ENCODE measurements at places on chromosomes 2 and 18.

DNA sequence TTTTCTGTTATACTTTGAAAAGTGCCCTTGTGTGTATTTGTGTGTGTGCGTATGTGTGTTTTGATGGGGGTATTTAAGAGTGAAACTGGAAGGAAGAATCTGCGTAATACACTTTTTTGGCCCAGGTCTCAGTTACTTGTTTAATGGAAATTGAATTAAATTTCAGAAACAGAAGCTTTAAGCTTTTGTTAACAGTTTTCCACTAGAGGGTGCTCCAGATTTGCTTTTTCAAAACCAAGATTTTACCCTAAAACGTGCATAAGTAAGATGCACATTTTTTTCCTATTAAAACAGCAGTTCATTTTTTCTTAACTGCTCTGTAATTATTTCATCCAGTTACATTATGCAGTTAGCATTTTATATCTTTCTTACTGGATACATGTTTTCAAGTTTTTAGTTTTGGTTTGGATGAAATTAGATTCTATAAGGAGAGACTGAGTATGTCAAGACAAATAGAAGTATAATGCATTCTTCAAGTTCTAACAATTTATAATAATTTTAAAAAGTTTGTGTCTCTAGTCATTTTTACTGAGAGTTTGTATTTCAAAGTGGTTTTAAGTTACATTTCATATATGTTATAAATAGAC, 97.2 kb downstream of the PIK3C3 start:
- DNase-seq = no peak

DNA sequence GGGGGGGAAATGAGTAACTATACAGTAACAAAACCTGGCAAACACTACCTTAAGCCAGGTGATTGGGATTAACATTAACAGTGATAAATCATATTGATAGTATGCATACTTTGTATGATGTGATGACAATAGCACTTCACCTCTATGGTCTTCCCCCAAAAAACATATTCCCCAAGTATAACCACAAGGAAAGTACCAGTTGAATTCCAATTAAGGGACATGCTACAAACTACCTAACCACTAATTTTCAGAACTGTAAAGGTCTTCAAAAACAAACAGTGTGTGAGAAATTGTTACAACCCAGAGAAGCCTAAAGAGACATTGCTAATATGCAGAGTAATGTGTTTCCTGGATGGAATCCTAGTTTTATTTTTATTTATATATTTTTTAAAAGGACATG, 152.4 kb downstream of the ZRANB3 start:
- DNase-seq = no peak

GRCh38 chr2:199602896-199603717, 145.4 kb upstream of the SATB2 start:
- DNase-seq = no peak

GRCh38 chr2:111035830-111036441, 84.8 kb upstream of the BCL2L11 start:
- no peak for DNase-seq

DNA sequence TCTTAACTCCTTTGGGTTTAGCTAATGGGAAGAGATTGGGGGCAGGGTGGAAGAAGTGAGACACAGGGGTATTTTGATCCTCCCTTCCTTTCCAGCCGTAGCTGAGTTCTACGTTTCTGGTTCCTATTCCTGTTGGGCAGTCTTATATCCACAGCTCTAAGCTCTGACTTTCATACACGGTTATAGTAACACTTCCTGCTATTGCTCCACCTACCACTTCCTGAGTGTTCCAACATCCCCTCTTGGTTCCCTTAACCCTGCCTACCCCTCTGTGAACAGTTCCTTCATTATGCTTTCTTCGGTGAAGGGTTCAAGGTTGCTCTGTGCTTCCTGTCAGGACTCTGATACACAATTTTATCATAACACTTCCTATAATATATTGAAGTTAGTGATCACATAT, 205.1 kb downstream of the DNAH7 start:
- DNase-seq = no peak

GRCh38 chr2:101967826-101968513, 23.8 kb upstream of the IL1R2 start:
- DNase-seq = no peak

DNA sequence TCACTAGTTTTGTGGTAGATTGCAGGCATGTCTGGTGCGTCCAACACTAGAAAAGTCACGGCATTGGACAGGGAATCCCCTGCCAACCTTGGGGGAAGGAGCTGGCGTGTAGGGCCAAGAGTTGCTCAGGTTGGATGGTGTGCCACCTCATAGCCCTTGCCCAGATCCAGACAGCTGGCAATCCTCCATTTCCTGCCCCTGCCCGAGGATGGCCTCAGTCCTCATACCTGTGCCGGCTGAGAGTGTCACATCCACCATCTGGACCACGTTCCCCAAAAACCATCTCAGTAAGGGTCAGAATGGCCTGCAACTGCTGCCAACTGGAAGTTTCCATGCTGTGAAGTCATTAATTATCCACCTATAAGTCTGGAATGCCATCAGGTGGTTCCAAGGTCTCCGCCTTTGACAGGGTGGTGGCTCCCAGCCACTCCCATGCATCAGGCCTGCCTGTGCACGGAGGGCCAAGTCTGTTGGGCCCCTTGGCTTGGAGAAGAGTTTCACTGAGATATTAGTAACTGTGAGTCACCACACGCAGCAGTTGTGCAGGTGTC, 55.0 kb downstream of the IMPA2 start:
- DNase-seq = no peak

DNA sequence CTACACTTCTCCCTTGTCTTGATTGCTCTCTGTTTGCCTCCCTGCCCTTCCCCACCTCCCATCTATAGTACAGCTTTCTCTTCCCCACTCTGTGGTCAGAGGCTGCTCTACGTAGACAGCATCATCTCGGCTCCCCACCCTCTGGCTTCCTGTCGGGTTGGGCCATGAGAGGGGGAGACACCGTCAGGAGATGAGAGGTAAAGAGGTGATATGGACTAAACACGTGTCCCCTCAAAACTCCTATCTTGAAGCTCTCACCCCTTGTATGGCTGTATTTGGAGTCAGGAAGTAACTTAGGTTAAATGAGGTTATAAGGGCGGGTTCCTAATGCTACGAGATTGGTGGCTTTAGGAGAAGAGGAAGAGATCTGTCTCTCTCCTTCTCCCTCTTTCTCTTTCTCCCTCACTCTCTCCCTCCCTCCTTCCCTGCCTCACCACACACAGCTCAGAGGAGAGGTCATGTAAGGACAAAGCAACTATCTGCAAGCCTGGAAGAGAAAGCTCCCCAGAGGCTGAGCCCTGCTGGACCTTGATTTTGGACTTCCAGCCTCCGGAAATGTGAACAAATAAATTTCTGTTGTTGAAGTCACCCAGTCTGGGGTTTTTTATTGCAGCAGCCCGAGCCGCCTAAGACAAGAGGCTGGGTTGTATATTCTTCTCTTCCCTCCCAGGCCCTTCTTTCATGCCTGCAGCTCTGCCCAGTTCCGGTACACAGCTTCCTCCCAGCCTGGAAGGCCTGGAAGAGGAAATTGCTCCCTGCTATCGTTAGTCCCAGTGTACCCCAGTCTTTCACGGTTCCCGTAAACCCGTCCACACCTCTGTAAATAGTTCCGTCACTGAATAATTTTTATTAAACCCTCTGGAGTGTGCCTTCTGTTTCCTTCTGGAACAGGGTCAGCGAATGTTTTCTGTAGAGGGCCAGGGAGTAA, 138.0 kb downstream of the AKAIN1 start:
- DNase-seq = no peak

GRCh38 chr18:59228351-59228750, 8.4 kb downstream of the GRP start:
- DNase-seq = no peak

DNA sequence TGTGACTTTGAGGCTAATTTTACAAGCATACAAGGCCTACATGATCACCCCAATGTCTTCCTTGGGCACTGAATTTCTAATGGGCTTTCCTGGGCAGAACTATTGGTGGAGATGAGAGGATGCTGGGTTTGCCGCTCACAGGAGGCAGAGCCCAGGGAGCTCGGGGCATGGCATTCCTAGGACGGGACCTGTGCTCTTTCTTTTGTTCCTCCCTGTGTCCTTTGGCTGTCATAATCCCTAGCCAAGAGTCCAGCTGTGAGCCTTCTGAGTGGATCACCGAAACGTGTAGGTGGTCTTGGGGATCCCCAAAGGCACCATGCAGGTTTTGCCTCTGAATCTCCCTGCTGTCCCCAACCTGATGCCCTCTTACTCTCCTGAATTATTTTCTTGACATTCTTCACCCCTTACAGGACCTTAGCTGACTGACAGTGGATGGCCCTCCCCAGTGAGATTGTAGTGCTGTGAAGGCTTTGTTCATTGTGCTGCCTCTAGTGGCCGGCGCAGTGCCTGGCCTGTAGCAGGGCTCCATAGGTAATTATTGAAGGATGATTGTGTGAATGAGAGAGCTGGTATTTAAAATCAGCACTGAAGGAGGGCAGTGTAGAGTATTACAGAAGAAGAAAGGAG, 221.9 kb downstream of the ZNF407 start:
- DNase-seq = no peak

DNA sequence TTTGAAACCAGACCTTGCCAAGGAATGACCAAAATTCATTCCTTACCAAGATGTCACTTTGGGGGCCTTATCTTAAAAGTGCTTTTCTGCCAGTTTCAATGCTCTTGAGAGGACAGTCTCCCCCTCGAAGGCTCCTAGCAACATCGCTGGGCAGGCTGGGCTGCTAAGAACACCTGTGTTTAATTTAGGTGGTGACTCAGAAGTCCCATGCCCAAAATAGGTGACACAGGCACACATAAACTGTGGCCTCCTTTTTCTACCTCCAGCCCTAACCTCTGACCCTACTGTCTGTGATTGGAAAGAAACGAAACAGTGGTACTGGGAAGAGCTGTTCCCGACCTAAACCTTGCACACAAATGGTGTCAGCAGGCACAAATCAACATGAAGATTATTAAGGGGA, 28.7 kb upstream of the ROCK2 start:
- DNase-seq = no peak

DNA sequence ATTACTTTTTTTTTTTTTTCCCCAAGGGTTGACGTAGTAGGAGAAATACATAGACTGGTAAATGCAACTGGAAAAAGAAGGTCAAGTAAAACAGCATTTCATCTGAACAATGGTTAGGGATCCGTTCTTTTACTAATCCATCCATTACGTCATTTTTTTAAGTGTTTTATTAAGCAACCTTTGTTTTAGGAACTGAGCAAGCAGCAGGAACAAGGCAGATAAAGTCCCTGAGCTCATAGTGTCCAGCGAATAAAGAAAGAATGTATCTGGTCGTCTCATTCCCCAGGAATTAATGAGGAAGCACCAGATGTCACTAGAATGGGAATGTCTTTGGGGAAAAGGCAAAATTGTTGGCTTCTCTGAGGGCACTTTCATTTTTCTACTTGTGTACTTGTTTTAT, 842.4 kb downstream of the TDRD15 start:
- DNase-seq = no peak

- DNase-seq = no peak
Observed at GRCh38 chr2:219428469-219428868, 6.2 kb upstream of the SPEG start.

DNA sequence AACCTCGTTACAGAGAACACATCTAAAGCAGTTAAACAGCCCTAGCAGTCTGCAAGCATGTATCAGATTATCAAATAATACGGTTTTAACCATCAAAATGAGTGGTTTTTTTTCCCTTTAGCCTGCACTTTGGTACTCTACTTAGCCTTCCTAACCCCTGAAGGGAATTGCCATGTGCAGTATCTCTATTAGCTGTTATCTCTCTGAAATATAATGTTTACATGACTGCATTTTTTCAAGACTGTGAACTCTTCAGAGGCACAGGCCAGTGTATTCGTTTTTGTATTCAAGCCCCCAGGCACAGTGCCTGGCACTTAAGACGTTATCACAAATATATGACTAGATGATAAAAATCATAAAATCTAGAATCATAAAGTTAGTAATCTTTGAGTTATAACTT, 509.5 kb downstream of the PARD3B start:
- no peak for DNase-seq

DNA sequence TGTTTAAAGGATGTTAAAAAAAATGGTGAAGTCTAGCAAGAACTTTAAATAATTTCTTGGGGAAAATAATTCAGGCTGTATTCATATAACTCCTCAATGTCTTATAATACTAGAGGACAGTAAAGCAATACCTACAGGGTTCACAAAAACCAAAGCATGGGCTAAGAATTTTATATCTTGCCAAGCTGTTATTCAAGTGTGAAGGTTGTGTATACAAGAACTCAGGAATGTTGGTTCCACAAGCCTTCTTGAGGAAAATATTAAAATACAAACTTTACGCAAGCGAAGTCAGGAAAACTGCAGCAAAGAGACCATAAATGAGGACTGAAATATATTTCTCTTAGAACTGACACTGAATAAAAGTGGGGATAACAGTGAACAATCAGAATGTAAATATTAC, 76.1 kb upstream of the DNAJC10 start:
- no peak for DNase-seq

- no peak for DNase-seq
Observed at GRCh38 chr2:158781353-158781961, 13.7 kb upstream of the DAPL1 start.

- no peak for DNase-seq
Observed at GRCh38 chr18:54159906-54160305, 64.6 kb downstream of the MBD2 start.

DNA sequence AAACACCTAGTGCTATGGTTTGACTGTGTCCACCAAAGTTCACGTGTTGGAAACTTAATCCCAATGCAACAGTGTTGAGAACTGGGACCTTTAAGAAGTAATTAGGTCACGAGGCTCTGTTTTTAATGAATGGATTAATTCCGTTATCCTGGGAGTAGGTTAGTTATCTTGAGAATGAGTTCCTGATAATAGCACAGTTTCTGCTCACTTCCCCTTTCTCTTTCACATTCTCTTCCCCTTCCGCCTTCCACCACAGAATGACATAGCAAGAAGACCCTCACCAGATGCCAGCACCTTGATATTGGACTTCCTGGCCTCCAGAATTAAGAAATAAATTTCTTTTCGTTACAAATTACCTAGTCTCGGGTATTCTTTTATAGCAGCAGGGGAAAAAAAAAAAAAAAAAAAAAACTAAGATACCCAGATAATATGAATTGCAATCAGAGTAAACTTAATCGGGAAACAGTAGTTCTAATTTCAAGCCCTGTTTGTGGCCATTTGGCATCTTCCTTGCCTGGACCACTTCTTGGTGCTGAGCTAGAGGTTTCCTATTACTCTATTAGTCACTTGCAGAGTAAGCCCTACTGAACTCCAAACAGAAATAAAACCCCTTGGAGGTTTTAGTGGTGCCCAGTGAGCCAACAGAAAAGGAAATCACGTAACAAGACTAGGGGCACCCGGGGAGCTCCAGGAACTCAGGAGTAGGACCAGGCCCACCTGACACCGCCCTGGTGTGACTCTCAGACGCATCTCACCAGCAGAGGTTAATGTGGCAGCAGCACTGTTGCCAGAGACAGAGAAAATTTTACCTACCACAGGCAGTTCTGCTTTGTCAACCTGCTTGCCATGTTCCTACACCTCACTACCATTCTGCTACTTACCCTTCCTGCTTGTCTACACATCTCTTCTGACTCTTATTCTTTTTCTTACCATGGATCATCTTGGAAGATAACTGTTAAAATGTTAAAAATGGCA, 147.6 kb upstream of the CAB39 start:
- DNase-seq = no peak

GRCh38 chr18:12458771-12459170, 51.0 kb downstream of the PRELID3A start:
- no peak for DNase-seq
